ENCODE measurements at places on chromosomes 11 and 22. TPM values are rescaled to one million over a fixed set of nuclear protein-coding genes. Genes with fewer than 3 reads are reported as not detected.

GRCh38 chr22:20087319-20088262 is 7.5 kb downstream of the DGCR8 start:
- H3K27ac ChIP-seq = no peak overlapping the region
- no peak overlapping the region for H3K4me3 ChIP-seq
- peaks cover 24% of the 10 kb centered on the region for H3K36me3 ChIP-seq
- DNase-seq = no peak

DNA sequence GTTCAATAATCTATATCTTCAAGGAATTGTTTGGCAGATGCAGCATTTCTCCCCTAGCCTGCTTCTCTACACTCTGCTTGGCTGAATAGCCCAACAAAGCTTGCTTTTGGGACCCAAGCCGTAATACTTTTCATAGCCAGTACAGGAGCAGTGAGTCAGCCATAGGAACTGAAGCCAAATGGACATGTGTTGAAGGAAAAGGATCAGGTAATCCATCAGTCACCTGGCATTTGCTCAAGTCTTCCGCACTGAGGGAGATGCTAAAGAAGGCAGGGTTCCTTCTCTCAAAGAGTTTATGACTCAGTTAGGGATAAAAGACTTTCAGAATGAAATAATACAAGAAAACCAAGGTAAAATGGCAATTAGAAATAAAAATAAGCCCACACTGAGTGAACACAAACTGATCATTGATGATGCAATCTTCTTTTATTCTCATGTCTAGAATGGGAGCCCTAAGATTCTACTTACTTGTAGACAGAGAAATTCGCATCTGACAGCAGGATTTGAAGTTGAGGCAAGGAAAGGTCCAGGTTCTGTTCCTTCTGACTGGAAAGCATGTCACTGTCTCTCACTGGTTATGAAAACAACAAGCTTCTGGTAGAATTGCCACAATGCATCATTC is 13.2 kb downstream of the C11orf87 start:
- H3K4me3 ChIP-seq = no peak overlapping the region
- no peak overlapping the region for H3K27ac ChIP-seq
- DNase-seq = no peak
- H3K36me3 ChIP-seq = no peaks in the 10 kb centered on the region
- no peaks in the 10 kb centered on the region for H3K4me1 ChIP-seq

DNA sequence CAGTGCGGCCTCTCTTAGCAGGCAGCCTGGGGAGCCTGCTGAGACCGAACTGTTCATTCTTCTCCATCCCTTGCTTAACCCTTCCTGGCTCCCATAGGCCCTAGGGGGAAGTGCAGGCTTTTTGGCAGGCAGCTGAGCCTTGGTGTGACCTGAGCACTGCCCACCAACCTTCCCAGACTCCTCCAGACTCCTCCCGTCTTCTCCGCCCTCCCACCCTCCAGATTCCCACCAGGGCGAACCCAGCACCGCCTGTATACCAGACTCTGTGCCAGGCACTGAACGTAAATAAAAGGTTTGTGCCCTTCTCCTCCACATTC is 7.9 kb downstream of the RELT start:
- no peaks in the 10 kb centered on the region for H3K27me3 ChIP-seq
- no peak for DNase-seq
- H3K36me3 ChIP-seq = no peaks in the 10 kb centered on the region
- H3K4me1 ChIP-seq = no peaks in the 10 kb centered on the region
- no peak overlapping the region for H3K27ac ChIP-seq
- H3K4me3 ChIP-seq = no peak overlapping the region

- H3K27ac ChIP-seq = no peak overlapping the region
- no peaks in the 10 kb centered on the region for H3K27me3 ChIP-seq
- no peaks in the 10 kb centered on the region for H3K4me1 ChIP-seq
- H3K4me3 ChIP-seq = no peak overlapping the region
- H3K36me3 ChIP-seq = no peaks in the 10 kb centered on the region
Measured at GRCh38 chr11:42524534-42525227, 787.1 kb upstream of the API5 start.

- H3K4me3 ChIP-seq = no peak overlapping the region
- peaks cover 21% of the 10 kb centered on the region for H3K36me3 ChIP-seq
- H3K4me1 ChIP-seq = no peaks in the 10 kb centered on the region
- no peak overlapping the region for H3K27ac ChIP-seq
Measured at GRCh38 chr22:29531419-29531818, 22.1 kb downstream of the THOC5 start.

- no peaks in the 10 kb centered on the region for H3K36me3 ChIP-seq
- H3K27ac ChIP-seq = peak overlapping the region; percentile 57
- H3K4me3 ChIP-seq = peak overlapping the region; percentile 53
- peaks cover 8% of the 10 kb centered on the region for H3K4me1 ChIP-seq
- no peak for DNase-seq
- no peaks in the 10 kb centered on the region for H3K27me3 ChIP-seq
Measured at GRCh38 chr11:119363081-119363850, 16.8 kb upstream of the MFRP start.

Gene TMEM132A
- total RNA-seq = 11.0 TPM

Gene SLC1A2
- 10.5 TPM for total RNA-seq

Gene GPHA2
- total RNA-seq = not detected

Gene OR52H1
- 2.0 TPM for total RNA-seq

Gene CCDC73
- not detected for total RNA-seq

Gene KCNK7
- total RNA-seq = 0.80 TPM
